ENCODE measurements at places on chromosomes 7 and 10. TPM values are rescaled to one million over a fixed set of nuclear protein-coding genes. Genes with fewer than 3 reads are reported as not detected.

FRAT1 gene
- 6.1 TPM for total RNA-seq

GRCh38 chr7:92953657-92954056, 117.3 kb upstream of the CDK6 start:
- no peak overlapping the region for H3K4me3 ChIP-seq
- peak; percentile 11 for DNase-seq
- no peaks in the 10 kb centered on the region for H3K27me3 ChIP-seq
- H3K36me3 ChIP-seq, result no peaks in the 10 kb centered on the region
- no peaks in the 10 kb centered on the region for H3K4me1 ChIP-seq
- no peak overlapping the region for H3K27ac ChIP-seq

AMZ1 gene
- total RNA-seq, result 0.73 TPM

GRCh38 chr10:129849853-129850252, 114.2 kb downstream of the EBF3 start:
- DNase-seq, result no peak
- no peak overlapping the region for H3K27ac ChIP-seq
- H3K27me3 ChIP-seq, result no peaks in the 10 kb centered on the region
- no peaks in the 10 kb centered on the region for H3K4me1 ChIP-seq
- H3K36me3 ChIP-seq, result no peaks in the 10 kb centered on the region
- no peak overlapping the region for H3K4me3 ChIP-seq

BLNK gene
- total RNA-seq, result not detected

DNA sequence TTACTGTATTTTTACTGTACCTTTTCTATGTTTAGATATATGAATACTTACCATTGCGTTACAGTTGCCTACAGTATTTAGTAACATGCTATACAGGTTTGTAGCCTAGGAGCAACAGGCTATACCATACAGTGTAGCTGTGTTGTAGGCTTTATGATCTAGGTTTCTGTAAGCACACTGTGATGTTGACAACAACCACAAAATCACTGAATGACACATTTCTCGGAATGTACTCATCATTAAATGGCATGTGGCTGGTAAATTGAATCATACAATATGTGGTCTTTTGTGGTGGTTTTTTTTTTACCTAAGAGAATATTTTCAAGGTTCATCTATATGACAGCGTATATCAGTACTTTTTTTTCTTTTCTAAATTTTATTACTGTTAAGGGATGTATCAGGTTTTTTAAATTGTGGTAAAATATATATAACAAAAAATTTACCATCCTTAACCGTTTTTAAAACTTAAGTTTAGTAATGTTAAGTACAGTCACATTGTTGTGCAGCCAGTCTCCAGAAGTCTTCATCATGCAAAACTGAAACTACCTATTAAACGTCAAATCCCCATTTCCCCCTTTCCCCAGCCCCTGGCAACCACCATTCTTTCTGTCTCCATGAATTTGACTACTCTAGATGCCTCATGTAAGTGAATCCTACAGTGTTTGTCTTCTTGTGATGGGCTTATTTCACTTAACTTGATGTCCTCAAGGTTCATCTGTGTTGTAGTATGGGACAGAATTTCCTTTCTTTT, 21.5 kb downstream of the BTAF1 start:
- H3K4me3 ChIP-seq, result no peak overlapping the region
- no peaks in the 10 kb centered on the region for H3K4me1 ChIP-seq
- H3K36me3 ChIP-seq, result no peaks in the 10 kb centered on the region
- no peak for DNase-seq

Measured in GM23338 (cell line).